H1 (cell line): ENCODE measurements at places on chromosomes 16 and 17.

- no peak for DNase-seq
These were observed 40.6 kb downstream of the ST3GAL2 start for GRCh38 chr16:70398177-70398743.

- DNase-seq = no peak
These were observed 366.7 kb downstream of the KCNJ2 start for GRCh38 chr17:70535986-70536385.

- no peak for DNase-seq
These were observed 4.2 kb downstream of the MSI2 start for GRCh38 chr17:57260325-57261083.

GRCh38 chr16:46789499-46790414, 41.2 kb downstream of the C16orf87 start:
- peak; percentile 44 for DNase-seq

GRCh38 chr17:55037828-55038227, 69.3 kb downstream of the STXBP4 start:
- no peak for DNase-seq

DNA sequence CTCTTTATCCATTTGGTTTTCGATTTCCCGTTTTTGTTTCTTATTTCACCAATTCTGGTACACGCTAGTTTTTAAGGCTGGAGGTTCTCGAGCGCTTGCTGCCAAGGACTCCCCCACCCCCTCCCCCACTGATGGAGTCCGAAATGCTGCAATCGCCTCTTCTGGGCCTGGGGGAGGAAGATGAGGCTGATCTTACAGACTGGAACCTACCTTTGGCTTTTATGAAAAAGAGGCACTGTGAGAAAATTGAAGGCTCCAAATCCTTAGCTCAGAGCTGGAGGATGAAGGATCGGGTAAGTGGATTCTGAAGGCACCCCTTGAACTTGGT, 825 bp downstream of the RPTOR start:
- DNase-seq = no peak

DNA sequence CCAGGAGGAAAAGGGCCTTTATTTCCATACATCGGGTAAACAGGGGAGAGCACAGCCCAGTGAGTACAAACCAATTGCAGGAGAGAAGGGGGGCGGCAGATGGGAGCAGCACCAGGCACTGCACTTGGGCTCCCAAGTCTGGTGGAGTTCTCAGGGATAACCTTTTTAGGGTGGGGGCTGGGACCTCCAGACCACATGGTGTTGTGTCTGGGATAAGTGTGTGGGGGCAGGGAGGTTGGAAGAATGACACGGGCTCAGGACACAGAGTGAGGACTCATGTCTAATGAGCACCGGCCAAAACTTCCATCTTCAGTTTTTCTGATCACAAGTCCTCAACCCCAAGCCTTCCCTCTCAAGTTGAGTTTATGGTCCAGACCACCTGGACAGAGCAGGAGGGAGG, 30.6 kb downstream of the PIPOX start:
- no peak for DNase-seq

DNA sequence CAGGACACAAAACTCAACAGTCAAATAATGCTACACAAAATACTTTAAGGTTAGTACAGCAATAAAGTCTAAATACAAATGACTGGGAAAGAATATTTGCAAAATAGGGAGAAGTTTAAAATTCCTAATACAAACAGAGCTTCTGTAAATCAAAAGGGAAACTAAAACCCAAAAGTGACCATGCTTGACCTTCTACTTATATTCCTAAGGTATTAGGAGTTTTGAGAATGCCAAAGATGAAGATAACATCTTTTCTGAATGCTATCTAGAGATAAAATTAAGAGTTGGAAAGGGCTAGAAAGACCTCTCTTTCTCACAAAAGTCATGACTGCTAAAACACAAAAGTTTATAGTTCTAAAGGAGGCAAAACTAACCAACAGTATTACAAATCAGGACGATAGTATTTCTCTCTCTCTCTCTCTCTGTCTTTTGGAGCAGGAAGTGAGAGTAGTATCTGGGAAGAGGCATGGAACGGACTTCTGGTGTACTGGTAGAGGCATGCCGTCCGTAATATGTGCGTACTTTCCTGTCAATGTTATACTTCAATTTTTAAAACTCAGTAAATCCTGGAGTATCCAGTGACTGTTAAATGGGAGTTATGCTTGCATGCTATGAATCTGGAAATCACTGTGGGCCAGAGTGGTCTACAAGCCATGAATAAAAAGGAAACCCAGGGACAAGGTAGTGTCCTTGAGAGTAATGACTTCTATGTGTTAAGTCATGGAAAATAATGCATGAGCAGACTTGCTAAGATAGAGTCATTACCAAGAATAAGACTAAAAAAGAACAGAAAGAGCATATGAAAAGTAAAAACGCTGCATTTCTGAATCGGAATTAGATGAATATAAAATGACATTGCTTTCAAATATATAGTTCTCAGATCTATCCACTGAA, 49.7 kb upstream of the ANKFY1 start:
- no peak for DNase-seq

GRCh38 chr17:7745748-7746470, 28.4 kb downstream of the DNAH2 start:
- no peak for DNase-seq

DNA sequence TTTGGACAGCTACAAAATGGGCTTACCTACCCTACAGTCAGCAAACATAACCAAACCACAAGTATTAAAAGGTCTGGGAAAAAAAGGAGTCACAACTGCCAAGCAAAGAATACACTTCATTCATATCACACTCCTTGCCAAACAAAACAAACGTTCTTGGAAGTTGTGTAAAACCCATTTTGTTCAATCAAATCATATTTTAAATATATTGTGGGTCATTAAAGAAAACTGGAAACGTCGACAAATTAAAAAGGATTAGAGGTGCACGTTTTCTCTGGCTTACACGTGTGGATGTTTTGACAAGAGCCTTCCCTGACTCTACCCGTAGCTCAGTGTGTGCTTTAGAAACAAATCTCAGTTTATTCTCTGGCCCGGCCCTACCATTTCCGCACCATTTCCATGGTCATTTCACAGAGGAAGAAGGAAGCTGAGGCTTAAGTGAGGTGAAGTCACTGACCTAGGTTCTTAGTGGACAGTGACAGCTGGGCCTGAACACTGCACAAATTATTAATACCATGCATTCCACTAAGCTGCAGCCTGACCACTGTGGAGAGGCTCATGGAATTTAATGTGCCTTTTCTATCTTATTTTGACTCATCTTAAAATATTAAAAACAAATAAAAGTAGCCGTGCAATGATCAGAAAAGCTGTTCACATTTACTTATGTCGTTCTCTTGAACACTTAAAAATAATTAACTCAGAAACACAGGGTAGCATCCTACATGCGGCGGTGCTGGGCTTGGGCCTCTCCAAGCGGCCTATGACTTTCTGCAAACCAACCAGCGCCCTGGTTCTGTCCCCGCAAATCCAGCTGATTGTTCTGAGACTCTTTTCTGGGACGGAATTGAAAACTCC, 968 bp downstream of the CEP112 start:
- no peak for DNase-seq

DNA sequence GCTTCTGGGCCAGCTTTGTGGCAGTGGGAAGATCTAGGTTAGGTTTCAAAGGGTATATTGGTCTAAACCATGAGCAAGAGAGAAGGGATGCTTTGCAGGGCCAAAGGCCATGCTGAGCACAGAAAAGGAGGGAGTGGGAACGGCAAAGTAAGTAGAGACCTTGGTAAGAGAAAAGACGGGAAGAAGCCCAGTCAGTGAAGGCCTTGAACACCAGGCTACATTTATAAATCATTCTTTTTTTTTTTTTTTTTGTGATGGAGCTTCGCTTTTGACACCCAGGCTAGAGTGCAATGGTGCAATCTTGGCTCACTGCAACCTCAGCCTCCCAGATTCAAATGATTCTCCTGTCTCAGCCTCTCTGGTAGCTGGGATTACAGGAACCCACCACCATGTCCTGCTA, 18.1 kb downstream of the TOM1L2 start:
- DNase-seq = no peak

- DNase-seq = no peak
These were observed 13.6 kb downstream of the CDH16 start for GRCh38 chr16:66904846-66905632.

DNA sequence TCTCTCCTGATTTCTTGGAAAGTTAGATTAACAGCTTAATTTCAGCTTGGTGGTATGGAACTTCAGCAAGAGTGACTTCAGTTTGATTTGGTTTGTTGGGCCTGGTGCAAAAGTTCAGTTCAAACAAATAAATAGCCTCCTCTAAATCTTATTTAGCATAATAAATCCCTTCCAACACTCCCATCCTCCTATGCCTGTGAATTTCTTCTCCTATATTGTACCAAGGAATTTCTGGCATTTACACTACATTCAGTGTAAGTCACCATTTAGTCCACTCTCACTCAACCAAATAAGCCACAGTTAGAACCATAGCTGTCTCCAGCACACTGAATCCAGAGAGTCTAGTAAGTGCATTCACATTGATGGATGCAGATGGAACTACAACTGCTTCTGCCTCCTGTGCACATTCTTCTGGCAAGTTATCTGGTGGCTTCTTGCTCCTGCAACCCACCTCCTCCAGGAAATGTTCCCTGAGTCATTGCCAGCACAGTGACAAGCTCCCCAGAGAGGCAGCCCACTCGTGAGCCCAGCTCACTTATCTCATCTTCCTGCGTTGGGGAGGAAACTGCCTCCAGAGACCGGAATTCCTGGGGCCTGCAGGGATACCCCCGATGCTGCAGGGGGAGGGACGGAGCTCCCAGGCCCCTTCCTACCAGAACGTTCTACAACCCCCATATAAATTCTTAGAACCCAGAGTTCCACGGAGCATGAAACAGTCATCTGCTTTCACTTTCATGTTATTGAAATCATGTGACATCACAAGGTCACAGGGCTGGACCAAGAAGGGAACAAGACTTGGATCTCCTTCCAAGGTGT, 318.3 kb downstream of the PHKB start:
- DNase-seq = peak; percentile 44

DNA sequence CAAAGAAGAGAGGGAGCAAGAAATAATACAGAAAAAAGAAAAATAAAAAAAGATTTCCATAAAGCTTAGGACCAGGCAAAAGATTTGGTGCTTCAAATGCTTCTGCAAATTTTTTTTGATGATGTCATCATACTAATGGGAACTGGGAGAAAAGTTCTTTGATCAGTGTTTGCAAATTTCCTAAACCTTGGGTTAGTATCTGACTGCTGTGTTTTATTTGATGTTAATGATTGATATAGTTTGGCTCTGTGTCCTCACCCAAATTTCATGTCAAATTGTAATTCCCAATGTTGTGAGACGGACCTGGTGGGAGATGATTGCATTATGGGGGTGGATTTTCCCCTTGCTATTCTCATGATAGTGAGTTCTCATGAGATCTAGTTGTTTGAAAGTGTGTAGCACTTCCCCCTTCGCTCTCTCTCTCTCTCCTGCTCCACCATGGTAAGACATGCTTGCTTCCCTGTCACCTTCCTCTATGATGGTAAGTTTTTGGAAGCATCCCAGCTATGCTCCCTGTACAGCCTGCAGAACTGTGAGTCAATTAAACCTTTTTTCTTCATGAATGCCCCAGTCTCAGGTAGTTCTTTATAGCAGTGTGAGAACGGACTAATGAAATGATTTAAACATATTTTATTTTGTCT, 72.6 kb downstream of the TMEM100 start:
- no peak for DNase-seq

GRCh38 chr17:57454729-57455062, 198.4 kb downstream of the MSI2 start:
- no peak for DNase-seq

DNA sequence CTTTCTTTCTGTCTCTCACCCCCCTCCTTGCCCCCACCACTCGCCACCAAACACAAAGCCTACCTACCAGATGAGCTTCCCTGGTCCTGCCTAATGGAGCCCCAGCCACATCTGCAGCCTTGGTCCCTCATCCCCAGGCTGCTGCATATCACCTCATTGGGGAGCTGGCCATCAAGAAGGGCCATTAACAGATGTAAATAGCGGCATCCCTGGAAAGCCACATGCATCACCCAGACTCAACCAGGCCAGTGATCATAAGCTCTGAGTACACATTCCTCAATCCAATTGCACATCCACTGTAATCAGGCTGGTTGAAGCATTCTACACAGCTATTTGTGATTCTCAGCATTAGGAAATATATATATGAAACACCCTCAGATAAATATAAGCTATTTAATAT, 211.7 kb upstream of the C17orf78 start:
- no peak for DNase-seq

DNA sequence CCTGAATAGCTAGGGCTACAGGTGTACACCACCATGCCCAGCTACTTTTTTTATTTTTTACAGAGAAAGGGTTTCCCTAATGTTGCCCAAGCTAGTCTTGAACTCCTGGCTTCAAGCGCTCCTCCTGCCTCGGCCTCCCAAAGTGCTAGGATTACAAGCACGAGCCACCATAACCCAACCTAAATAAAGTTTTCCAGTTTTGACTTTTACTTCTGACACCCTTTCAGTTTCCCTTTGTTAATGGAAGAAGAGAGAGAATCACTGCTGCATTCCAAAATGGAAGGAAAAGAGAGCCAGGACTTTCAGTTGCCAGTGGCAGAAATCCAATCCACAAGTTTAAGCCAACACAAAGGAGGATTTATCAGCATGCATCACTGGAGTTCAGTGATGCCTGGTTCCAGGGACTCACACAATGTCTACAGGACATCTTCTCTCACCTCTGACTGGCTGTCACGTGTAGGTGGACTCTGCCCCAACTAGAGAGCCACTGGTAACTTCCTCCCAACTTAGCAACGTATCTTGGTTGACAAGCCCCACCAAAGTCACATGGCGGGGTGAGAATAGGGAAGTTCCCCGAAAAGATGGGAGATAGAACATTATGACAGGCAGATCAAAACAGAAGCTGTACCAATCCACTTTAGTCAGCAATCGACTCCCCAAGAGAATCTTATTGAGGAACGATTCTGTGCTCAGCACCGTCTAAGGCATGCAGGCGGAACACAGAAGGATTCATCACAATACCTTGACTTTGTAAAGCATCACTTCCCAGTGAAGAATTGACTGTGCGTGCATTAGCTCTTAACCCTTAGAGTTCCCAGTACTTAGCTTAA, 46.5 kb downstream of the GAS7 start:
- DNase-seq = no peak

GRCh38 chr16:13994239-13995106, 74.5 kb downstream of the ERCC4 start:
- DNase-seq = no peak
